Peyer's patch (tissue), 4 donors: ENCODE measurements at places on chromosomes 6 and 20.
A peak's percentile ranks its signal among the peaks of the same experiment; 100 is the strongest.

- DNase-seq, result no peak
These were observed 219.2 kb downstream of the C6orf118 start for GRCh38 chr6:165090242-165090641.

DNA sequence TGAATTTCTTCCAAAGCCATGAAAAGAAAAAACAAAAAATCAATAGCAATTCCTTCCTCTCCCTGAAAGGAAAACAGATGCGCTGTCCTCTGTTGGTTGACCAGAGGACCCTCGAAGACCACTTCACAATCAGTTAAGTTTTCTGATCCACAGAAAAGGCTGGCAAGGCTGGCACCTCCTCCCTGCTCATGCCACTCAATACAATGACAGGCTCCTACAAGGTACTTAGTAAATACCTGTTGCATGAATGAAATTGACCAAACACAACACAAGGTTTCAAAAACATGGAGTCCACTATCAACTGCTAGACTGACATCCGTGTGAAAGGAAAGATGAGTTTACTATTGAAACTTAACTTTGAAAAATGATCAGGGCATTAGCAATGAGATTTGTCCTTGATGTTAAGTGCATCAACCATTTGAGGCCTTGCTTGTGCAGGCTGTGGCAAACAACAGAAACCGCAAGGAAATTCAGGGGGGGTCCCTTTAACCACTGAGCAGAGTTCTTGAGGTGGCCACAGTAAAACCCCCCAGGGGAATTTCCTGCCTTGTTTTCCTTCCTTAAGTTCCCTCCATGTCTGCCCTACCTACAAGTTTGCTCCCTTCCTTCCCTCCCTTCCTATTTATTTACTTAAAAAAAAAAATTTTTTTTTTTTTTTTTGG lies 27.9 kb upstream of the RTF2 start:
- peak; percentile 37 for DNase-seq

- no peak for DNase-seq
These were observed 190.8 kb downstream of the DLL1 start for GRCh38 chr6:170100046-170100445.

DNA sequence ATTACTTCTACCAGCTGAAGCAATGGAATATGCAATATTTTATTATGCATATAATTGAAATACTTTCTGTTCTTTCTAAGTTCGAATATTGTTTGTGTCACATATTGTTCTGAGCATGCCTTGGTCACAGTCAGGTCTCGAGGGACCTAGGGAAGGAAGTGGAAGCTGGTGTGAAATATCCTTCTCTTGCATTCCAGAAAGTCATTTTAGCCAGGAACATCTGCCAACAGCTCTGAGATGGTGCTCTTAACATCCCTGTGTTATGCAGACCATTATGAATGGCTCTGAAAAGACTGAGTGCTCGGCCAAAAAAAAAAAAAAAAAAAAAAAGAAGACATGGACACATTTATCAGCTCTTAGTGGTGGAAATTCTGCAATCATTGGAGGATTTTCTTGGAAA lies 132.7 kb upstream of the JAG1 start:
- no peak for DNase-seq

GRCh38 chr6:150887978-150888563 lies 22.6 kb downstream of the MTHFD1L start:
- no peak for DNase-seq

DNA sequence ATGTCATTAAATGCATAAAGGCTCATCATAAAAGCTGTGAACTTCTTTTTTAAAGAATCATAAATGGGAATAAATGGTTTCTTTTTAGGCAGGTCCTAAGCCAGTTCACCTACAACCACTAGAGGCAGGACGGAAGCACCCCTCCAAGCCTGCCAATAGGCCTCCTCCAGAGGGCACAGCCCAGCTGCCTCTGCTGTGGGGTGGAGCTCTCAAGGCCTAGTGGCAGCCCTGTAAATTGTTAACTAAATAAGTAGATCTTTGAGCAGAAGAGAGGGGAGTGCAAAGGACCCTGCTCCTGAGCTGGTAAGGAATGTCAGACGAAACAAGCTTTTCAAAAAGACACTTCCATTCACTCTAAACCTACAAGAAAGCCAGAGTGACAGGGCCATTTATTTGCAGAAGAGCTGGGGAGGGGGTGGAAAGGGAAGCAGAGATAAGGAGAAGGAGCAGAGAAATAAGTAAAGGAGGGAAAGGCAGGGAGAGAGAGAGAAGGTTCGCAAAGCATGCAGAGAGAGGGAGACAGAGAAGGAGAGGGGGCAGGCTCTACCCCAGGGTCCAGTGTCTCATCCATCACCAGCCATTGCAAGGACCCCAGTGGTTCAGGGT lies 18.0 kb upstream of the MAFB start:
- DNase-seq, result no peak

- peak; percentile 38 for DNase-seq
These were observed 105.6 kb downstream of the ZDHHC14 start for GRCh38 chr6:157486572-157486971.

GRCh38 chr20:57710841-57711240 lies 1.0 kb upstream of the PMEPA1 start:
- no peak for DNase-seq

DNA sequence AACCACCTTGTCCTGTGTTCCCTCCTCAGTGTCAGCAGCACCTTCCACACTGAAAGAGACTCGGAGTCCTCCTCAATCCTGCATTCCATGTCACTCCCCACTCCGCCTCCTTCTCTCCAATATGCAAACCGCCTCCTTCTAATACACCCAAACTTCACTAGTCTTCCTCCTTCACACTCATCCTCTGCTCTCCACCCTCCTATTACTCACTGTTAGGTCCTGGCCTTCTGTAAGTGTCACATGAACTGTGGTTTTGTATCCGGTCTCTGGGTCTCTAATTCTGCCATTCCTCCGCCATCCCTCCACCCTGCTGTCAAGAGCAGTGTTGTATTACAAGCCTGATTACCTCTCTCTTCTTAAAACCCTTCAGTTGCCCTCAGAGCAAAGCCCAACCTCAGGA lies 200.5 kb upstream of the CDYL start:
- no peak for DNase-seq
